ENCODE measurements at places on chromosomes 6 and 20. TPM values are rescaled to one million over a fixed set of nuclear protein-coding genes. Genes with fewer than 3 reads are reported as not detected.

The SIRPD gene
- total RNA-seq, result not detected

DNA sequence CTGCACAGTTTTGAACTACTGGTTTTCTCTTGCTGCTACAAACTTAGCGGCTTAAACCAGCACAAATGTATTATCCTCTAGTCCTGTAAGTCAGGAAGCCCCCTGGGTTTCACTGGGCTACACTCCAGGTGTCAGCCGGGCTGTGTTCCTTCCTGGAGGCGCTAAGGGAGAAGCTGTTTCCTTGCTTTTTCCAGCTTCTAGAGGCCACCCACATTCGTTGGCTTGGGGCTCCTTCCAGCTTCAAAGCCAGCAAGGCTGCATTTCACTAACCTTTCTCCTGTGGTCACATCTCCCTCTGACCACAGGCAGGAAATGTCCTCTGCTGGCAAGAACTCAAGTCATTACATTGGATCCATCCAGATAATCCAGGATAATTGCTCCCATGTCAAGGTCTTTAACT, 350.6 kb upstream of the PLCB4 start:
- no peak for DNase-seq

- DNase-seq, result no peak
Measured at GRCh38 chr6:23980965-23981364, 145.1 kb upstream of the NRSN1 start.

DNA sequence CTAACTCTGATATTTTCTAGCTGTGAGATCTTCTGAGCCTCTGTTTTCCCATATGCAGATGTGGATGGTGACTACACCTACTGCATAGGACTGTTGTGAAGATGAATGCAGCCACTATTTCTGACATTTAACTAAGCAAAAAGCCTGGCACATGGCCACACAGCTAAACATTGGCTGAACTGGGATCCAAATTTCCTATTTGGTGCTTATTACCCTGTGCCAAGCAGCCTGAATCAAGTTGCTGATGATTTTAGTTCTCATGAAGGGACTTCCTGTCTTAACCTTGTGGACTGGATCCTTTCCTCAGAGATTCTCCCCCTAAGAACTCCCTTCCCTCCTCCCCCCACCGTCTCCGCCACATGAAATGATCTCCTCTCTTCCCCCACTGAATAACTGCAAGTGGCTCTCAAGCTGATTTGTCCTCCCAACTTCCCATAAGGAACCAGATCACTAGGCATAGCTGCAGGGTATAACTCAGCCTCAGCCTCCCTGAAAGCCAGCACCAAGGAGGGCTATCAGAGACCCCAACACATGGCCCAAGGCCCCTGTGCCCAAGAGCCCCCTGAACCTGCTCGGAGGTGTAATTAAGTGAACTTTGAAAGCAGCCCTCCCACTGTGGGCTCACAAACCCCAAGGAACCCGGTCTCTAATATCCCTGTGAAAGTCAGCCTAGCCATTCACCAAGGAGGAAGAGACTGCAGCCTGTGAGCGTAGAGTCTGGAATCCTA, 55.7 kb downstream of the MAFB start:
- DNase-seq, result no peak

The SLC22A7 gene
- total RNA-seq, result not detected

DNA sequence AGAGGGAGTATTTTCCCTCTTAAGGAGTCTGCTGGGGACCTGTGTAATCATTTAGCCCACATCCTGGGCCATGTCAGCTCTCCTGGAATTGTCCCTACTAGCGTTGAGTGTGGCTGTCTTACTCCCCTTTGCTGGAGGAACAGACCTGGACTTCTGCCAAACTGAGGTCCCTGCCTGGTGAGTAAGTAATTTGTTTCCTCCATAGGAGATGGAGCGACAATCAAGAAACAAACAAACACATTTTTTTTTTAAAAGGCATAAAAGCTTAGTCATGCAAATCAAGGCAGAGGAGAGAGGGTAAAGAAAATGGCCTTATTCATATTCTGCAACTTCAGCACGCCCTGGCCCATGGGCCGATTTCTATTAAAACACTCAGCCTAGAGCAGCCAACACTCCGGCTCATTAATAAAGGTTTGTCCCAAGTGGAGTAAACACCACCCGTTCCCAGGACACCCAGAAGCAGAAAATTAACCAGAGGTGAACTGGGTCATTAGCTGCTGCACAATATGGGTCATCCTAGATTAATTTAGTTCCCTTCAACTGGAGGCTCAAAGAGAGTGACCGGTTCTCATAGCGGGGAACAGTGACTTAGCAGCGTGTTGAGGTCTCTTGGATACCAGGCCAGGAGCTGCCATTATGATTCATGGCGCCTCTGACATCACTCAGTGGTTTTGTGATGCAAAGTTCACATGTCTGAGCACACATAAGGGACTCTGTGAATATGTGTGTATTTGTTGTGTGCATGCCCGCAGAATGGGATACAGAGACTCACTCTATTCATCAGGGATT, 165.0 kb upstream of the SULF2 start:
- DNase-seq, result no peak

DNA sequence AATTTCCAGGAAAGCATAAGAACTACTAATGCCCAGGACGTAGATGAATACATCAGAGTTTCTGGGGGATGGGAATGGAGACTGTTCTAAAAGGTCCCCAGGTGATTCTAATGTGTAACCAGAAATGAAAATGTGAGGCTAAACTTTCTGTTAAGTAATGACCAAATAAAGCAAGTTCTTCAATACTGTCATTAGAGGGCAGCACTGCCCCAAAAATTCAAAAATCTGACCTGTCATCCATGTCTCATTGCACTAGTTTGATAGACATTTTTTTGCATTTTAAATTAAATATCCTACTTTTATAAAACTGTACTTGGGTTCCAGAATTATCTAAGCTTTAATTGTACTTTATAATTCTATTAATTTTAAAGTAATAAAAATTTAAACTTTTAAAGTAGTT, 94.9 kb downstream of the RFX6 start:
- DNase-seq, result peak; percentile 61

The ARFRP1 gene
- 54.8 TPM for total RNA-seq

DNA sequence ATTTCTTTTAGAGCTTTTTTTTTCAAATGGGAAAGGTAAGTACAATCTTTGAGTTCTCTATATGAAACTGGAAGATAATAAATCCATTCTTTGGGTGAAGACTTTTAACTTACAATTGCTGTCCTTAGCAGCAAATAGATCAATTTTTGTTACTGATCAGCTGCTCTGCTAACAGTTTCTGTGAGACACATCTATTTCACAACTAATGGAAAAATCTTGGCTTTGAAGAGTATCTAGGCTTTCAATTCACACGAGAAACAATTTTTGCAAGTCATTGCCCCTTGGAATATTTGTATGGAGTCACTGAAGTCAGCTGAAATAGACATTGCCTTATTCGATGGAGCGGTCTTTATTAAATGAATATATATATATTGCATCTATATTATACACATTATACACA, 20.5 kb upstream of the ARG1 start:
- DNase-seq, result no peak

The HLA-DQB2 gene
- not detected for total RNA-seq

The CDH26 gene
- 0.06 TPM for total RNA-seq

The CALHM4 gene
- total RNA-seq, result 1.3 TPM

GRCh38 chr20:5024103-5024502, 22.8 kb upstream of the SLC23A2 start:
- peak; percentile 70 for DNase-seq

- no peak for DNase-seq
Measured at GRCh38 chr20:35598899-35599775, 16.5 kb upstream of the SPAG4 start.

DNA sequence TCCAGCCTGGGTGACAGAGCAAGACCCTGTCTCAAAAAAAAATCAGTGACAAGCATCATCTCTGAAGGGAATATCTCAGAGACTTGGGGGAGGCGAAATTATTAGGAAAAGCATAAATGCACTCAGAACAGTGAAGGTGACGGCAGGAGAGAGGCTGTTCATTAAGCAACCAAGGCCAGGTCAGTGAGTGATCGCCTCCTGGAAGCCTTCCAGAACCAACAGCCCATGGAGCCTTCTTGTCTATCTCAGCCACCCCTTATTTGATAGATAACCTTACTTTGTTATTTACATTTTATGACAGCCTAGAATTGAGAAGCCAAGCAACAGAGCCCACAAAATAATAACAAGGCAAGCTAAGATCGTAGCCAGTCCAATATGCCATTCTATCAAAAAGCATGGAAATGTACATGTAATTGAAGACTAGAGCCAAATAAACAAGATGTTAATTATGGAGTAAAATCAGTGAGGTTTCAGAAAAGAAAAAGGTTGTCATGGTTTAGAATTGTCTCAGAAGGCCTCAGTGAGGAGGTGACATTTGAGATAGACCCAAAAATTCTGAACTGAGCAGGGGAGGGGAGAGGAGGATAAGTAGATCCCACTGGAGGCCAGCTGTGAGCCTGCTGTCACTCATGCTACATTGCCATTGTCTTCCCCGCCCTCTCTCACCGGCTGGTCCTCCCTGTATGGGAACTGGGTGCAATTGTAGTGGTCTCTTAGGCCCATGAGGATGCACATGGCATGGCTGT, 17.8 kb downstream of the BNIP5 start:
- DNase-seq, result no peak

GRCh38 chr6:5937169-5937909, 69.4 kb downstream of the NRN1 start:
- DNase-seq, result peak; percentile 89

The MLIP gene
- 4.3 TPM for total RNA-seq

GRCh38 chr20:36490191-36490590, 51.1 kb upstream of the MYL9 start:
- DNase-seq, result no peak

The PRDM13 gene
- under 0.01 TPM for total RNA-seq

DNA sequence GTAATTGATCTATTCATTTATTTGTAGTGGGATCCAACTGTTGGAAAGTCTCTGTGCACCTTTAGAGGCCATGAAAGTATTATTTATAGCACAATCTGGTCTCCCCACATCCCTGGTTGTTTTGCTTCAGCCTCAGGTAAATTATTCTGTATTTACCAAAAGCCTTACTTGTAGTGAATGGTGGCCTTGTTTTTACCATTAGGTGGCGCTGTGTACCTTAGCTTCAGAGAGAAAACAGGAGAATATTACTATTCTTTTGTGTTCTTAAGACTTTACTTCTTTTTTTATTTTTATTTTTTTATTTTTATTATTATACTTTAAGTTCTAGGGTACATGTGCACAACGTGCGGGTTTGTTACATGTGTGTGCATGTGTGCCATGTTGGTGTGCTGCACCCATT, 23.7 kb downstream of the PEX7 start:
- DNase-seq, result peak; percentile 52

The DYNLT2 gene
- total RNA-seq, result 1.9 TPM

- DNase-seq, result no peak
Measured at GRCh38 chr6:20936949-20937348, 402.7 kb downstream of the CDKAL1 start.

DNA sequence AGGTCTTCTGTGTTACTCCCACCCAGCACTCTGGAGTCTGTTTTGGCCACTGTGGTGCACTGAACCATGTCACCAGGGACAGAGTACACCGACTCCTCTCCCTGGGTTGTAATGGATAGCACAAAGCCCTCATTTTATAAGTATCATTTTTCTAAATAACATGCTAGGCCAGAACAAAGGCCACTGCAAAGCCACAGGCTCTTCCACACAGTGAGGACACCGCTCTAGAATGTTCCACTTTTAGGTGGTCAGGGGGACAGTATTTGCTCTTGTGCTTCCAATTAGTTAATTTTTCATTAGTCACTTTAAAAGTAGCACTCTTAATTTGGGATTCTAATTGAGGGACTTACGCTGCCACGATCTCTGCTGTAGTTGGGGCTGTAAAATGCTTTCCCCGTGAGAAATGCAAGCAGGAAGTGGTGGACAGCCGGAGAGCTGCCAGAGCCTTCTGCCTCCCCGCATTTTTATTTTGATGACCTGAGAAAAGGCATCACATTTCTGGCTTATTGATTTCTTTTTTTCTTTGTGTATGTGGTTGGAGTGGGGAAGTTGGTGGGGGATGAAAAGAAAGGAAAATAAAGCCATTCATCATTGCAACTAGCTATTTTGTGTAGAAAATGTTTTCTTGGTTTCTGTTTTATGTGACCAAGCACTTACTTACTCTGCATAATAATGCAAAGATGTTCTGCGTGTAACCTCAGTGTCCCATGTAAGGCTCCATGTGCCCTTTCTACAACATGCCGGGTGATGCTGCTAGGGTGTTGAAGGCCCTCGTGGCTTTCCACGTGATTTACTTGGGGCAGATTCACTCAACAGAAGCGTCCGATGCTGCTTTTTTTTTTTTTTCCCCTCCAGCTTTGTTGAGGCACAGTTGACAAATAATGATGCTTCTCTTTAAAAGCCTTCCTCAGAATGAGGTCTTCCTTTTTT, 195.9 kb downstream of the SASH1 start:
- DNase-seq, result peak; percentile 69

- no peak for DNase-seq
Measured at GRCh38 chr20:63220696-63221399, 4.9 kb upstream of the YTHDF1 start.

The ADRM1 gene
- 234 TPM for total RNA-seq
